ENCODE measurements at places on chromosomes 3 and 15.

DNA sequence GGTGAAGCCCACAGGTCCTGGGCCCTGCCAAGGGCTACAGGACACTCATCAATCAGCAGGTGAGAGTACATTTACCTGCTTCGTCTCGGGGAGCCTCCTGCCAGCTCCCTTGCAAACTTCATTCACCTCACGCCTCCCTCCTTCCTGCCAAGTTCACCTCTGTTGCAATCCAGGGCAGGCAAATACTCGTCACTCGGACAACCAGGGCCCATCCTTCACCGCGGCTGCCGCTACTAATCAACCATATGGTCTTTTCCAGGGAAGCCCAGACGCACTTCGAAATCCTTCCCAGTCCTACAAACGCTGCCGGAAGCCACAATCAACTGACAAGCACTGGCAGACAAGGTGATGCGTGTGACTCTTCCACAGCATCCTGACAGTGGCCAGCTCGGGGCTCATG lies 200.7 kb upstream of the NSMCE3 start:
- no peak for DNase-seq

DNA sequence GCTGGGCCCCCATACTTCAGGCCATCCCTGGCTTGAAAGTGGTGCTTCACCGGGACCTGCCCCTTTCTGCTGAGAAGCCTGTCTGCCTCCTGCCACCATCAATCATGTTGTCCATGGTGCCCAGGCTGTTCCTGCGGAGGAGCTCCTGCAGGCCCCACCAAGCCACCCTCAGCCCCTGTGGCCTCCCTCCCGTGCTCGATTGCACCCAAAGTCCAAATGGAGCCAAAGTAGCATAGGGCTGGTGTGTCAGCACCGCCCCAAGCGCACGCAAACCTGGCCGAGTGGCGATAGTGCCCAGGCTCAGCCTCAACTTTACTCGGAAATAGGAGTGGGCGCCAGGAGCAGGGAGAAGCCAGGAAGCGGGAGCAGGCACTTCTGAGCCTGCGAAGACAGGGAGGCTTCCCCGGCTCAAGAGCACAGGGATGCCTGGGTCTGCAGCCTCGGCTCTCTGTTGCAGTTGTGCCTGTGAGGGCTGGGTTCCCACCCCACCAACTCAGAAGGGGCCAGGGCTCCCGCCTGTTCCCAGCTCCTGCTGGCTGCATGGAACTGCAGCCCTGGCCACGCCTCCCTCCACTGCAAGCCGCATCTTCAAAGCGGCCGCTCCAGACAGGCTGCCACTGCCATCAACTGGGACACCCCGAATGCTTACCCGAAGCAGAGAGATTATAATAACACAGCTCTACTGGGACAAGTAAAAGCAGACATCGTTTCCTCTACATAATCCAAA lies 203.0 kb downstream of the ARRDC4 start:
- DNase-seq = no peak

DNA sequence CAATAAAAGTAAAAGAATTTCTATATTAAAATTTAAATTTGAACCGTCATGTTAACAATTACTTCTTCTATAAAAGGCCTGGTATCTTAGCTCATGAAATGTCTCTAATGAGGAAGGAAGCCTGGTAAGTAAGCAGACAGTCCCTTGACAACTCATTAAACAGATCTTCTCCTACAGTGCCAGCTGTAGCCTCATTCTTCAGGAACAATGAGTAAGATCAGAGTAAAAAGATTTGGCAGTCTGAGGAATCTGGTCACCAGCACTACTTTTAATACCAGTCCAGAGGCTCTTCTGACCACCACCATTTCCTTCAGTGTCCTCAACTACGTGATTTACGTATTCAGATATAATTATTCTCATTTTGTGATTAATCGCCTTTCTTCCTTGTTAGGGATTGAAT lies 955.0 kb upstream of the ALCAM start:
- no peak for DNase-seq

- DNase-seq = no peak
Observed at GRCh38 chr3:16320711-16321110, 55.7 kb downstream of the OXNAD1 start.

DNA sequence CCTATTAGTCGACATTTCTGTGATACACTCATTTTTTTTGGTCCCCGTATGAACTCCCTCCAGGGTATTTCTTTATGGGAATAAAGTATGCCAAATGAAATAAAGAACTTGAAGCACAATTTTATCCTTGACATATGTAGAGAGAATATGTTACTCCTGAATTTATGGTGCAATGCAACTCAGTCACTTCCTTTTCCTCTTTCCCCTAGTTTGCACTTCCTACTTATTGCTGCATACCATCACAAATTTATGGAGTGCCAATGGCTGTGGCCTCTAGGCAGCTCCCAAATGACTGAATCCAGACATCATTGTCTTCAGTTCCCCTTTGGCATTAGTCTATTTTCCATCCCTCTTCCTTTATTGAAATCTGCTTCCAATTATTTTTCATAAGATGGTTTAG lies 403.5 kb downstream of the FHIT start:
- no peak for DNase-seq

- no peak for DNase-seq
Observed at GRCh38 chr3:25460751-25461150, 32.7 kb downstream of the RARB start.

- no peak for DNase-seq
Observed at GRCh38 chr3:61733876-61734275, 172.5 kb downstream of the PTPRG start.

- DNase-seq = no peak
Observed at GRCh38 chr3:128083980-128084674, 31.9 kb downstream of the SEC61A1 start.

DNA sequence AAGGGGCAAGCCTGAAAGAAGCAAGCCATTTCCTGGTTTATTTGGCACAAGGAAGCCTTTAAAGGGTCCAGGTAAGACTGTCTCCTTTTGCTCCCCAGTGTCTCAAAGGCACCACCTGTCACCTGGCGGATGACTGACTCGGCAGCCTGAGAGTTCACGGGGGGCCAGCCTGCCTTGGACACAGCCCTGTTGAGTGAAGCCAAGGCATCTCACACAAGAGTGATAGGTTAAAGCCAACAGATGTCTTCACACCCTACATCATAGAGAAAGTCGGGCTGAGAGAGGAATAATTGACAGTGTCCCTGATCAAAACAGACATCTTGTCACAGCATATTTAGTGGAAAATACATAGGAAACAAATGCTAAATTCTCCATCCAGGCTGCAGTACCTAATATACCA lies 28.2 kb upstream of the LIPC start:
- no peak for DNase-seq

DNA sequence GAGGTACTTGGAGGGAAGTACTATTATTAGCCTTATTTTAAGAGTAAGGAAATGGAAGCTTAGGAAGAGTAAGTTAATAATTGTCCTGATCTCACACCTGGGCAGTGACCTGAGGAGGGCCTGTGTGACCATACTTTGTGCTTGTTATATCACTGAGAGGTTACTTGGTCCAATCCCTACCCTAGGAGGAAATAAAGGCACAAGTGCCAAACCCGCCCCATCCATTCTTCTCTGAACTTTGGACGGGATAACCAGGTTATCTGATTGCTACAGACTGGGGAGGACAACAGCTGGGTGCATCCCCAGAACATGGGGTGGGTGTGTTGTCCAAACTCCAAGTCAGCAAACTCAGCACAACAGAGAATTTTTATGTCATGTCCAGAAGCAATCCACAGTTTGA lies 77.7 kb upstream of the NR2E3 start:
- no peak for DNase-seq

GRCh38 chr3:5136919-5137429 lies 14.9 kb downstream of the ARL8B start:
- no peak for DNase-seq

DNA sequence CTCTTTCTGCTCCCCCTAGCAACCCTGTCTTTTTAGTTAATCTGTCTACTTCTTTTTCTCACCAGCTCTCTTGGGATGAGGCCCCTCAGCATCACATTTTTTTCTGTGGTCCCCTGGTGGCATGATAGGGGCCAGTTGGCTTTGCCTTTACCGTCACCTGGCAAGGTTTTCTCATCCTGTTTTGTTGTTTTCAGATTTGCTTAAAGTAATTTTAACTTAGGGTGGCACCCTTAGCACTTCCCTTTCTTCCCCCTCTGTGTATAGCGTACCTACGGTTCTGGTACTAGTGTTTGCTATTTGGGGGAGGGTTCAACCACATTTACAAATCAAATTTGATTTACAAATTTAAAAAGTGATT lies 35.6 kb downstream of the PDCD6IP start:
- no peak for DNase-seq

DNA sequence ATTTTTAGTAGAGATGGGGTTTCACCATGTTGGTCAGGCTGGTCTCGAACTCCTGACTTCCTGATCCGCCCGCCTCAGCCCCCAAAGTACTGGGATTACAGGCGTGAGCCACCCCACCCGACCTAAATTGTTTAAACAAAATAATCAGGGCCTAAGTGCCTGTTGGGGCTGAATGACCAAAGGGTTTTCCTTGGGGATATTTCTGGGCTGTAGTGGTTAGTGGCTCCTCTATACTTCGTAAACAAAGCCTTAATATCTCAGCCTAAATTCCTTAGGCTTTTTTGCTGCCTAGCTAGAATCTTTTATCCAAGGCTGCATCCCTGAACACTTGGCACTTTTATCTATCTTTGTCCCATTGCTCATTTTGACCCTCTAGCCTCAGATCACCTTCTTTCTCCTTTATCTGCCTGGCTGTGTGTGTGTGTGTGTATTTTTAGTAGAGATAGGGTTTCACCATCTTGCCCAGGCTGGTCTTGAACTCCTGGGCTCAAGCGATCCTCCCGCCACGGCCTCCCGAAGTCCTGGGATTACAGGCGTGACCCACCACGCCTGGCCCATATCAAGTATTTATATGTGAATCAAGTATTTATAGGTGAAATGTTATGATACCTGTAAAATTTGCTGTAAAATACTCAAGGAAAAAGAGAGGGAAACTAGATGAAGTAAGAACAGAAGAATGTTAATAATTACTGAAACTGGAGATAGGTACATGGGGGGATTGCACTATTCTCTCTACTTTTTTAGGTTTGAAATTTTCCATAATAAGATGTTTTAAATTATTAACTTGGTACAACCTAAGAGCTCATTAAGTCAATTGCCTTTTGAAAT lies 1.8 kb downstream of the NUSAP1 start:
- no peak for DNase-seq

GRCh38 chr3:172546628-172547214 lies 23.5 kb upstream of the TNFSF10 start:
- no peak for DNase-seq

GRCh38 chr15:52746162-52746757 lies 43.9 kb downstream of the ONECUT1 start:
- no peak for DNase-seq

- no peak for DNase-seq
Observed at GRCh38 chr3:79994397-79994796, 226.6 kb upstream of the ROBO1 start.

GRCh38 chr3:194269610-194270145 lies 81.5 kb downstream of the CPN2 start:
- no peak for DNase-seq

DNA sequence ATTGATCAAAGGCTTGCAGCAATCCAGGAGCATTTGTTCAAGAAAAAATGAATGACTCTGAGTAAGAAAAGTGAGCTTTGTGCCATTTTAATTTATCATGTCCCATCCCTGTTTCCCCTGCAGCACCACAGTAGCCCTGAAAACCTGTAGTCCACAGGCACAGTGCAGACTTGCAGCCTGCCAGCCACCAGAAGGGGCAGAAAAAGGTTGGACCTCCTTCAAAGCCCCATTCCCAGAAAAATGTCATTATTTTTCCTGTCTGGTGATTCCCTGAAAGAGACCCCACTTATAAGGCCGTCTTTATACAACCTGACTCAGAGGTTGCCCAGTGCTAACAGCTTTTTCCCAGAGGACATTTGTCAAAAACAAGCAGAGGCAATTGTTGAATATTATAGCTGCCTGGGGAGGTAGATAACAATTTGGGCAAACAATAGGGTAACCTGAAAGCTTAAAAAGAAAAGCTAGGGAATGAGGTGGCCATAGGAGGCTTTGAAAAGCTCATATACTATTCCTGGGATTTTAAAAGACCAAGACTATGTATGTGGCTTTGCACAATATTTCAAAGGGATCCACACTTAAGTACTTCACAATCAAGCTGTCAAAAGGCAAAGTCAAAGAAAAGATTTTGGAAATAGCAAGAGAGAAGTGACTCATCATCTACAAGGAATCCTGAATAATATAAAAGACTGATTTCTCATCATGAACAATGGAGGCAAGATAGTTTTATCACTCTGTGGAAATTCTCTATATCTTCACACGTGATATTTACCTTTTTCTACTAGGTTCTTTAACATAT lies 136.8 kb upstream of the PLXNA1 start:
- no peak for DNase-seq

- DNase-seq = no peak
Observed at GRCh38 chr3:46129588-46130272, 78.4 kb downstream of the CCR1 start.

DNA sequence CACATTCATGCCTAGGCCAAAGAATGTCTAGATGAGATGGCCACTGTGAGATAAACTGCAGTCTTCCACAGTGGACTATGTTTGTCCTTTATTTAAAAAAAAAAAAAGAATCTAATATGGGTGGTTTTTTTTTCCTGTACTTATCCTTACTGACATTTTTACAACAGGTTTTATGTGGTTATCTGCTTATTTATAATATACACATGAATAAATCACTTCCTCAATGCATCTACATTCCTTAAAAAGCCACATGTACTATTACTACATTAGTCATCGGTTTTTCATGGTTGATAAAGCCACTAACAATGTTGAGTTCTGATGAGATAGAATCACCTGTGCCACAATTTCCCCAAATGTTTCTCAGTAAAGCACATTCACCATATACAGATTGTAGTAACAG lies 341.3 kb upstream of the THBS1 start:
- no peak for DNase-seq

- peak; percentile 61 for DNase-seq
Observed at GRCh38 chr15:64809649-64810496, 15.6 kb downstream of the PIF1 start.

- no peak for DNase-seq
Observed at GRCh38 chr15:25441111-25441510, 2.3 kb upstream of the UBE3A start.

DNA sequence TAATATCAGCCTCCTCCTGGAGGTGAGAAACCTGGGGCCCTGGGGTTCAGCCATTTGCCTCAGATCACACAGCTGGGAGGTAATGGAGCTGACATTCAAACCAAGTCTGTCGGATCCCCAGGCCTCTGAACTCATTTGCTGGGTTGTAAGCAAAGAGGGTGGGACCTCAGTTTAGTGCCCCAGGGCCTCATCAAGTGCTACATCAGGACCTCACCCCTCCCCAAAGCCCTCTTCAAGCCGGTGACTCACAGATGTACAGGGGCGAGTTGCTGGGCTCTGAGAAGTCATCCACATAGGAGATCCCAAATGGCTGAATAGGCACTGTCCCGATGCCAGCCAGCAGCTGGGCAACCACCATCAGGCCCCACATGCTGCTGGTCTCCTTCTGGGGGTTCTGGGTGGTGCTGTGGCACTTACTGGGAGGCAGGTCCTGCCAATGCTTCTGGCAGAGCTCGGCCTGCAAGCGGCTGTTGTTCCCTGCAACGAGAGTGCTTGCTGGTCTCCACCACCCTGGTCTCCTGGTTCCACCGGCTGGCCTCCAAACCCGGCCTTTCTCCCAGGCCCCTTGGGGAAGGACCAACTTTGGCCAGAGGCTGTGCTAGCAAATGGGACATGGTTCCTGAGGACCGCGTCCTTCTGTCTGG lies 59.2 kb upstream of the RAB6B start:
- DNase-seq = no peak

- no peak for DNase-seq
Observed at GRCh38 chr3:36197151-36197550, 183.2 kb upstream of the STAC start.

Data from stimulated activated CD8-positive, alpha-beta memory T cell treated with anti-CD3 and anti-CD28 coated beads, Interleukin-2, amount 100 ng/mL, for 48 hours (primary cell).